ENCODE measurements at places on chromosomes 6 and 20.

GRCh38 chr20:62875419-62876361 lies 14.1 kb upstream of the TCFL5 start:
- DNase-seq: no peak

DNA sequence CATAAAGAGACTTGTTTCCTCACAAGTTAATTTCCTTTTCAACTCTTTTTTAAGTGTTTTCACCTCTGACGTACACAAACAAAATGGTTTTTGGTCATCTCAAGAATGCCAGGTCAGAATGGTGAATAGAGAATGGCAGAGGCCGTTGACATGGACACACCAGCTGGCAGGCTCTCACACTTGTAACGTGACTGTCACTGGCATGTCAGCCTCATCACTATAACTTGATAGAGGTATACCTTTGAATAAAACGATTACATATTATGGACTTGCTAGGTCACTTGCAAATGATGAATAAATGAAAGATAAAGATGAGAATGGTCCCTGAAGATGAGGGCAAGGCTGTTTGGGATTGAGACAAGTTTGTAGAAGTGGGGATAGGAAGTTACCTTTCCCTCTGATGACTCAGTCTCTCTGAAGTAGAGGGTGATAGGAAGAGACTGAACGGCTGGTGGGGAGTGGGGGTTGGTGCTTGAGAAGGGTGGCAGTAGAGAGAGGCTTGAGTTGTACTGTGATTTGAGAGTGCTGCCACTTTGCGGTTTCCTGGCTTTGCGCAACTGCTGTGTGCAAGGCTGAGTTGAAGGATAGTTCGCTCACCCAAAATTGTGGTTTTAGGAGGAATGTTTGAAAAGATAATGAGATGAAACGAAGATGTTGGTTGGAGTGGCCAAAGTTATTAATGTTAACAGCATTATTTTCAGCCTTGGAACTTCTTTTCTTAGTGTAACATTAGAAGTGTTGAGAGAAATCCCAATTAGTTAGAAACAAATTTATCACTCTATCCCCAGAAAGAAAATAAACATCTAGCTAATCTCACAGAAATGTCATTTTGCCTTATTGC lies 30.3 kb downstream of the TBPL1 start:
- DNase-seq: peak; percentile 1

- DNase-seq: no peak
Observed at GRCh38 chr20:37296371-37296770, 6.9 kb downstream of the MANBAL start.

- peak; percentile 6 for DNase-seq
Observed at GRCh38 chr6:8131265-8131897, 29.0 kb upstream of the EEF1E1 start.

DNA sequence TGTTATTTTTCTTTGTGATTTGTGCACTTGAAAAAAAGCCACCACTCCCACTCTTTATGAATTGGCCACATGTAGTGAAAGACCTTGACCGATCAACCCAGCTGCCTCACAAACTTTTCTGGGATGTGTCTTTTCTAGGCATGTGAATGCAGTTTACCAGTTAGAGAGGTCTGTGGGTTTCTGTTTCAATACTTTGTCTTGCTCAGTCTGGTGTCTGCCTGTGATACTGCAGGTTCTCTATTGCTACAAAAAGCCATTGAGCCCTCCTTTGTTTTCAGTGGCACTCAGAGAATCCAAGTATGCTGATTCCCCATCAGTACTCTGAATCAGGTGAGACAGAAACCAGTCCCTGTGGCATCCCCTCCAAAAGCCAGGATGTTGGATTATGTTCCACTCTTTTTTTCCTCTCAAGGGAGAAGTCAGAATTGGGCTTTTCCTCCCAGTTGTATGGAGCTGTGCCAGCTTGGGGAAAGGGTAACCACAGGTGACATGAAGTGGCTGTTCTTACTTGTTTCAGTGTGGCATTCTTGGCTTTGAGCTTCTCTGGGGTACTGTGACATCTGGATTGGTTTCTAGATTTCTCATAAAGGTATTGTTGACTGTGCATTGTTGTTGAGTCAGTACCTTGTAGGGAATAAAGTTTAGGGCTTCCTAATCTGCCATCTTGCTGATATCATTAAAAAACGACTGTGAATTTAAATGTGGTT lies 26.3 kb upstream of the ZFP64 start:
- no peak for DNase-seq

- no peak for DNase-seq
Observed at GRCh38 chr6:130965656-130966055, 97.4 kb downstream of the EPB41L2 start.

GRCh38 chr6:170093658-170094596 lies 197.0 kb downstream of the DLL1 start:
- no peak for DNase-seq

DNA sequence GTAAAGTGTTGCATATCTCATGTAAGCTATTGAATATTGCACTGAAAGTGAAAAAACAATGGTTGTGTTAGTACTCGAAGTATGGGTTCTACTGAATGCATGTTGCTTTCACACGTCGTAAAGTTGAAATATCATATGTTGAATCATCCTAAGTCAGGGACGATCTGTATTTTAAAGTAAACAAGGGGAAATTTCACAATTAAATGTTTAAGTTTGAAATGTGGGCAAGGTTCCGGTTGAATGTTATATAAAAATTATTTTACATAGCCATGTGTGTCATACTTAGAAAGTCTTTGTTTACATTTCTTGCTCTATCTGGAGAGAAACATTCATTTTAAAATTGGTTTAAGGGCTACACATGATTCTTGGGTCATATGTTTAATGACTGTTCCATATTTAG lies 76.8 kb downstream of the AKAP7 start:
- DNase-seq: no peak

DNA sequence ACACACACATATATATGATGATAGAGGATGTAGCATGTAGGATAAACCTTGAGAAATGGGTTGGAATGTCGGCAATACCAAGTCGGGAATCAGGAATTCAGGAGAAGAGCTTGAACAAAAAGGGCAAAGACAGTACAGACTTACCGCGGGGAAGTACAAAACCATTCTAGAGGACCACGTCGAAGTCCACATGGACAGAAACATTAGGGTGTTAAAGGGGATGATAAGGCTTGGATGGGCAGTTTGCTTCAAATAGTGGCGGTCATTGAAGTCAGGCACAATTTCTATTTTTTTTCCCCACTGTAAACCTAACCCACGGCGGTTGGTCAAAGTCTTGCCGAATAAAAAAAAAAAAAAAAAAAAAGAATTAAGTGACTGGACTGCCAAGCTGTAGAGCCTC lies 766 bp upstream of the NUS1 start:
- DNase-seq: no peak

DNA sequence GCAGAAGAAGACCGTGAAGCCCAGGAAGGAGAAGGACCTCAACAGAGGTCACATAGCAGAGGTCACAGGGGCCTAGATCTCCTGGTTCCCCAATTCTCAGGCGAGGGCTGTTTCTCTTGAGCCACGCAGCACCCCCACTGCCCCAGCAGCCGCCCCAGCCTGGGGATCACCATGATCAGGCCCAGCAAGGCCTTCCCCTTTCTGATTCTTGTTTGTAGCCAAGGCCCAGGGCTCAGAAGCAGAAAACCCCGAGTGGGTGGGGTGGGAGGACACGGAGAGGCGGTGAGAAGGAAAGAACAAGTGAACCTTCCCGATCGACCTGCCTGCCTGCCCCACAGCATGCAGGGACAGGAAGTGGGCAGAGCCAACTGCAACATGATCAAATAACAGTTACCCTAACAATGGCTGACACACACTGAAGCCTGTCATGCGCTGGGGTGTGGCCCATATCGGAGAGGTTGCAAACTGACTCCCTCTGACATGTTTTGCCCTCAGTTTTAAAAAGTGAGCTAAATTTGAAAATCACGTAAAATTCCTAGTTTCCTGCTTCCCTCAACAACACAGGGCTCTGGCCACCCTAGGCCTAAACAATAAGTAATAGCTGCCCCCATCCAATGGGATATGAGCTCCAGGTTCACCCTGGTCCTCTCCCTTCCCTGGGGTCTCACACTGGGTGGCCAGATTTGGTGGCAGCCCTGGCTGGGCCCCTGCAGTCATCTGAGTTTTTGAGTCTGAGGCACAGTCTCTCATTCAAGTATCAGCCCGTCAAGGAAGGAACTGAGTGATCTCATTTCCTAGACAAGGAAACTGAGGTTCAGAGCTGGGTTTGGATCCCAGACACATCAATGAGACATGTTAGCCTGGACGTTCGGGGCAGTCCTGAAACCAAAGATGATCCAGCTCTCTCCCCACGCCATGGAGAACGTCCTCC lies 6.5 kb downstream of the PEDS1 start:
- peak; percentile 56 for DNase-seq

DNA sequence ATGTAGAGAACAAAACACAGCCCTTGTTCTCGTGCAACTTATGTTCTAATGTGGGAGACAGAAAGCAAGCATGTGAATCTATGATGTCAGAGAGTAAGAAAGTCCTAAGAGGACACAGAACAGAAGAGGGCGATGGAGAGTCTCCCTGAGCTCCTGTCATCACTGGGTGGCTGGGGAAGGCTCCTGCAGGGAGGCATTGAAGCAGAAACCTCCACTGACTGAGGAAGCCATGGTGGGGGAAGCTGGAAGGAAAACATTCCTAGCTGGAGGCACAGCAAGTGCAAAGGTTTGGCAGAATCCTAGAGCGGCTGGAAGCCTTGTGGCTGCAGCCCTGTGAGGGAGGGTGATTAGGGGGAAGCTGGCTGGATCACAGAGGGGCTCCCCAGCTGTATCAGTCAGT lies 248.0 kb downstream of the CDH26 start:
- no peak for DNase-seq

- no peak for DNase-seq
Observed at GRCh38 chr6:9204171-9204570, 768.8 kb upstream of the SLC35B3 start.

GRCh38 chr20:48813446-48813747 lies 14.4 kb downstream of the PREX1 start:
- no peak for DNase-seq

DNA sequence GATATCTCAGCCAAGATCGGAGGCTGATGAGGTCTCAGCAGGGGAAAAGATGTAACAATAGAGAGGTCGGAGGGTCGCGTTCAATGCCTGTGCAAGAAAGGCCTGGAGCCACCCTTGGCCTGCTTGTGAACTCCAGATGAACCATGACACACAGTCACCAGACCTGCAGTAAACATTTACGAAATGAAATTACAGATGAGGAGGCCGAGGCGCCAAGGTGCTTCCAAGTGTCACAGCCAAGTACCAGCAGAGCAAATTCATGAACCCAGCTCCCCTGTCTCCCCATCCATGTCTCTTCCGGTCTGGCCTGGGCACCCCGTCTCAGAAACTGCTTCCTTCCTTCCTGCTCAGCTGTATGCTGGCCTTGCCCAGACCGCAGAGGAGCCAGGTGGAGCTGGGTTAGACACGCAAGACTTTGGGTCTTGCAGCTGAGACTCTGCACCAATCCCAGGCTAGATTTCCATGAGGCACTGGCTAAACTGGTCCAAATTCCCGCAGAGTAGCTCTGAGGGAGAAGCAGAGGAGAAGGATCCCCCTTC lies 48.1 kb downstream of the CHMP4B start:
- no peak for DNase-seq

DNA sequence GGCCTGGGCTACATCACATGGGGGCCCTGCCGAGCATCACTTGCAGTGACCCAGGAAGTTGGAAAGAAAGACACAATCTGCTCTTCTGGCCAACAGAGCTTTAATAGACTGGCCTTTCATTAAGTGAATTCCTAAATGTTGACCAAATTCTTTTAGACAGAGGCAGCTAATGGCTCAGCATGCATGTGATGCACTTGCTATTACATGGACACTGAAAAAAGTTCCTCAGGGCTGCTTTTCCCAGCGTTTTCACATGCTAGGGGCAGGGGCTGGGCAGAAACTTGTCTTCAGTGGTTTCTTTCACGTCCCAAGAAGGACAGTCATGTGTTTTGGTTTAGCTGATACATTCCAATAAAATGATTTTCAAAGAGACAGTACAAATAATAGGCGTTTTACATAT lies 651.0 kb upstream of the SLC35B3 start:
- DNase-seq: no peak

DNA sequence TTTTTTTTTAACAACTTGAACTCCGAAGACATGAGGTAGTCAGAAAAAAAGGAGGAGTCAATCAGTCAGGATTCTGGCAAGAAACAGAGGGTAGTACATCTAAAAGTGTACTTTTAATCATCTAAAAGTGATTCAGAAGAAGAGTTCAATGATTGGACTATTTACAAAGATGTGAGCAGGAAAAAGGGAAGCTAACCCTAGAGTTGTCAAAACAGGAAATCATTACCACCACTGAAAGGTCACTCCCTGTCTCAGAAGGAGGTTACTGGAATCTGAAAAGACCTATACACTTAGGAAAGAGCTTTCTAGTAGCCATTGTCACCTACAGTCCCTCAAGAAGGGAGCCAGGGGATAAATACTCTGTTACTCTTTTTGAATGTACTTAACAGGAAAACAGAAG lies 16.7 kb upstream of the LMBRD1 start:
- DNase-seq: no peak

GRCh38 chr6:112241820-112242429 lies 12.4 kb downstream of the LAMA4 start:
- no peak for DNase-seq

Measured in activated CD4-positive, alpha-beta T cell treated with anti-CD3 and anti-CD28 coated beads for 24 hours (primary cell).